ENCODE measurements at places on chromosomes 7 and 10.

- DNase-seq, result no peak
Measured at GRCh38 chr7:121376979-121377378, 19.1 kb downstream of the FAM3C start.

- no peak for DNase-seq
Measured at GRCh38 chr10:74460812-74461211, 309.8 kb downstream of the ADK start.

DNA sequence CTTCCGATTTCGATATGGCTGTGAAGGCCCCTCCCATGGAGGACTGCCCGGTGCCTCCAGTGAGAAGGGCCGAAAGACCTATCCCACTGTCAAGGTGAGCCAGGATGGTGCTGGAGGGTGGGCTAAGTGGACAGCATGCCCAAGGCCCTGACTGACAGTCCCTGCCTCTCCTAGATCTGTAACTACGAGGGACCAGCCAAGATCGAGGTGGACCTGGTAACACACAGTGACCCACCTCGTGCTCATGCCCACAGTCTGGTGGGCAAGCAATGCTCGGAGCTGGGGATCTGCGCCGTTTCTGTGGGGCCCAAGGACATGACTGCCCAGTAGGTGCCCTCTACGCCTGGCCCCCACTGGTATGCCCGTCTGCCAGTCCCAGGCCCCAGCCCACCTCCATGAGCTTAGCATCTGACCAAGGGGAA lies 1.2 kb downstream of the NFKB2 start:
- DNase-seq, result no peak

GRCh38 chr7:99325001-99325493 lies 651 bp upstream of the ARPC1A start:
- peak; percentile 5 for DNase-seq

DNA sequence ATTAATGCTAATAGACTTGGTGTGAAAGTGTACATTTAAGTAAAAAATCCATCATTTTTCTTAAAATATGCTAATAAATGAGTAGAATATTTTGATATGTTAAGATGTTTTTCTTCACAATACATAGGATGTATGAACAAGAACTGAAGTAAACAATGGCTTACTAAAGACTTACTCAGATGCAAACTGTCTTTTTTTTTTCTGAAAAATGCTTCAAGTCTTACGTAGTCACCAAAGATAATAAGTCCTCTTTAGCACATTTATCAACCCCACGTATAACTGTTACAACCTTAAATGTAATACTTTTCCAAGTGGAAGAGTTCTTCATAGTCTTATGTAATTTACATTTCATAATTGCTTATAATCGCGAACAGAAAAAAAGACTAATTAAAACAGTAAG lies 54.8 kb downstream of the MDFIC start:
- no peak for DNase-seq

DNA sequence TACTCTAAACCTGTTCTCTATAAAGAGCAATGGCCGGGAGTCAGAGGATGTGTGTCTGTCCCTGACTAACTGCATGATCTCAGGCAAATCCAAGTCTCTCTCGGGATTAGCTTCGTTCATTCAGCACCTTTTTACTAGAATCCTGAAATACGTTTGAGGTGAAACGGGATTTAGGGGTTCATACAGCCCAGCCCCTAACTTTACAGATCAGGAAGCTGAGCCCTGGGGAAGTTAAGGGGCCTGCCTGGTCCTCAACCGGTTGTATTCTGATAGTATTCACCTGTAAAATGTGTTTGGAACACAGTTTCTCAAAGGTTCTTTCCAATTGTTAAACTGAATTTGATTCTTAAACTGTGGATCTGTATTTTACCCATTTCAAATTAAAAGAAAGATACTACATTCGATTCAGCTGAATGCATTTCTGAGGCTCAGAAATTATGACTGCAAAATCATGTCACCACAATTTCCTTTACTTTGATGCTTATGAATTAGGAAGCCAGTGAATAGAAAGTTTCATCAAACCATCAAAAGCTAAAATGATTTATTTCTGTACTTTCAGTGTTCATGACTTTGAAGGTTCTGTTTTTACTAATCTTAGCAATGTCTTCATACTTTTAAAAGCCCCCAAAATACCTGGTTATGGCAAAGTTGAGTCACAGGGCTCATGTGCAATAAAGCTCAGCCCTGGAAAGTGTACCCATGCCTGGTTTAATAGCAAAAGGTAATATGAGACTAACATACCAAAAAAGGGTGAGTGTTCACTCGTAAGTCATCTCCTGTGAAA lies 28.9 kb upstream of the EZH2 start:
- peak; percentile 30 for DNase-seq

All from activated T-cell treated with anti-CD3 and anti-CD28 coated beads for 48 hours (primary cell).